ENCODE measurements at places on chromosomes 5 and 9.

DNA sequence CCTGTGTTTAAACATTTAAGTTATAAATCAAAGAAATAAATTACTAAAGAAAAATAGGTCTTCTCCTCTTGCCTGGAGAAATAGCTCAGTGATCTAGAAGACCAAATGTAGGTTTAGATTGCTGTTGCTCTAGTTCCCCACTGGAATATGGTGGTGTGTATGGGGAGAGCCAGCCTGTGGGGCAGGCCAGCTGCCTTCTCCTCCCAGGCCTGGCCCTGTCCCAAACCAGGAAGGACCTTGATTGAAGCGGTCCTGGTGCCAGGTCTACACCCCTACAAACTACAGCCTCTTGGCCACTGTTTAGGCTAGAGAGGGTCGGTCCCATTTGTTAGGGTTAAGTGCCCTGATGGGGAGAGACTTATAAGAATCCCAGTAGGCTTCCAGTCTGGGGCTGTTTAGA, 35.4 kb downstream of the MAN2A1 start:
- no peaks in the 10 kb centered on the region for H3K36me3 ChIP-seq
- no peaks in the 10 kb centered on the region for H3K4me1 ChIP-seq
- no peak for ATAC-seq
- no peak overlapping the region for H3K27ac ChIP-seq

GRCh38 chr9:74321396-74321795, 175.7 kb upstream of the RORB start:
- H3K27me3 ChIP-seq = no peaks in the 10 kb centered on the region
- H3K4me1 ChIP-seq = no peaks in the 10 kb centered on the region
- no peaks in the 10 kb centered on the region for H3K36me3 ChIP-seq
- no peak overlapping the region for H3K4me3 ChIP-seq
- no peak overlapping the region for H3K27ac ChIP-seq

GRCh38 chr9:133553123-133553522, 18.6 kb downstream of the ADAMTSL2 start:
- peaks cover 7% of the 10 kb centered on the region for H3K4me1 ChIP-seq
- H3K27me3 ChIP-seq = no peaks in the 10 kb centered on the region
- no peak for ATAC-seq
- H3K27ac ChIP-seq = no peak overlapping the region
- H3K4me3 ChIP-seq = no peak overlapping the region

DNA sequence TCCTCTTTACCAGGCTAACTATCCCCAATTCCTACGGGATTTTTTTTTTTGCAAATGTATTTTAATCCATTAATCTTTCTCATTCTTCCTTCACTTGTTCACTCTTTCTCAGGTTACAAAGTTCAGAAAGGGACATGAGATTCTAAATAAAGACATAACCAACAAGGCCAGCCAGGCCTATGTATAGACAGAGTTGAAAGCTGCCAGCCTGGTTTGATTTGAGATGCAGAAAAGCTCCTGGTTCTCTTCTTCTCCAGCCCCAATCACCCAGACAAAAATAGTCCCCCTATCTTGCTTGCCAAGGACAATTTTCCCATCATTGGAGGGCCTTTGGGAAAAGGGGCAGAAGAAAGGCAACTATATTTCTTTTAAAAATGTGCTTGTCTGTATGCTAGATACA, 398.8 kb downstream of the NFIB start:
- H3K4me1 ChIP-seq = no peaks in the 10 kb centered on the region
- no peaks in the 10 kb centered on the region for H3K36me3 ChIP-seq
- no peak overlapping the region for H3K4me3 ChIP-seq

GRCh38 chr5:61137835-61138234, 24.4 kb downstream of the SMIM15 start:
- no peaks in the 10 kb centered on the region for H3K4me1 ChIP-seq
- H3K36me3 ChIP-seq = no peaks in the 10 kb centered on the region
- no peak for ATAC-seq
- no peak overlapping the region for H3K4me3 ChIP-seq
- no peak overlapping the region for H3K27ac ChIP-seq

DNA sequence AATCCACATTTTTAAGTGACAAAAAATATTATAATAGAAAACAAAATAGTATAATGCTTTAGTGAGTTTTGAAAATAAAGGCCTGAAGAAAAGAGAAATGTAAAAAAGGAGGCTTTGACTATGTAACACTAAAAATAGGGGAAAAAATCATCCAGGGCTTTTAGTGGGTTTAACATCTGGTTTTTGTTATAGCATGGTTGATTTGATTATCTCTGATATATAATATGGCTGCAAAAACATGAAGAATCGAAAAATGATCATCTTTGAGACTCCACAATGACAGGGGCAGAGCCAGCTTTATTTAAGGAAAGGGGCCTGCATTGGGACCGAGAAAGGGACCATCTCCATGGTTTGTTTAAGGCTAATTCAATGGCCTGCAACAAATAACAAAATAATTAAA, 393.8 kb downstream of the PLK2 start:
- no peak overlapping the region for H3K27ac ChIP-seq
- no peaks in the 10 kb centered on the region for H3K36me3 ChIP-seq
- H3K4me3 ChIP-seq = no peak overlapping the region

- no peak overlapping the region for H3K4me3 ChIP-seq
- ATAC-seq = no peak
- H3K27ac ChIP-seq = no peak overlapping the region
- peaks cover 11% of the 10 kb centered on the region for H3K27me3 ChIP-seq
These were observed 102.0 kb downstream of the GABBR2 start for GRCh38 chr9:98606730-98607129.

- H3K4me3 ChIP-seq = peak overlapping the region; percentile 63
- no peak for ATAC-seq
- H3K4me1 ChIP-seq = no peaks in the 10 kb centered on the region
- H3K27me3 ChIP-seq = peaks cover 30% of the 10 kb centered on the region
These were observed 650 bp downstream of the FRMD3 start for GRCh38 chr9:83537331-83538171.

DNA sequence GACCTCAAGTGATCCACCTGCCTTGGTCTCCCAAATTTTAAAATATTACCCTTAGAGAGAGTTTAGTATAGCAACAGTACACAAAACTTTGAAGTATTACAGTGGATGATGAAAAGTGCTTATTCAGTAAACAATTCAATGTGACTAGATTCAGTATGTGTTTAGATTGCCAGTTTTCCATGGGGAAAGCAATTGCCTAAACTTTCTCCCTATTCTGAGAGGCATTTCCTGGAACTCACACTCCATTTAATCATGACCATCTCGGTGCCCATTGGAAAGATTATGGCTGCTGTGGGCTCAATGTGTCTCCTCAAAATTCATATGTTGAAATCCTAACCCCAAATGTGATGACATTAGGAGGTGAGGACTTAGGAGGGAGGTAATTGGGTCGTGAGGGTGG, 38.9 kb upstream of the MYO10 start:
- no peaks in the 10 kb centered on the region for H3K27me3 ChIP-seq
- no peaks in the 10 kb centered on the region for H3K36me3 ChIP-seq
- H3K27ac ChIP-seq = no peak overlapping the region
- H3K4me3 ChIP-seq = no peak overlapping the region
- no peaks in the 10 kb centered on the region for H3K4me1 ChIP-seq
- no peak for ATAC-seq

GRCh38 chr5:11596657-11597071, 307.6 kb downstream of the CTNND2 start:
- H3K27me3 ChIP-seq = no peaks in the 10 kb centered on the region
- H3K27ac ChIP-seq = no peak overlapping the region
- H3K36me3 ChIP-seq = no peaks in the 10 kb centered on the region
- ATAC-seq = no peak
- no peak overlapping the region for H3K4me3 ChIP-seq

GRCh38 chr9:99244344-99245260, 22.5 kb downstream of the SEC61B start:
- H3K27ac ChIP-seq = no peak overlapping the region
- no peaks in the 10 kb centered on the region for H3K4me1 ChIP-seq
- ATAC-seq = no peak
- H3K27me3 ChIP-seq = no peaks in the 10 kb centered on the region
- H3K36me3 ChIP-seq = peaks cover 15% of the 10 kb centered on the region

- no peak for ATAC-seq
- H3K4me1 ChIP-seq = no peaks in the 10 kb centered on the region
- no peak overlapping the region for H3K27ac ChIP-seq
- peaks cover 38% of the 10 kb centered on the region for H3K27me3 ChIP-seq
These were observed 44.1 kb upstream of the FOXE1 start for GRCh38 chr9:97808972-97809371.

GRCh38 chr5:154302161-154302560, 111.6 kb downstream of the GALNT10 start:
- H3K27ac ChIP-seq = no peak overlapping the region
- no peak overlapping the region for H3K4me3 ChIP-seq
- peaks cover 27% of the 10 kb centered on the region for H3K36me3 ChIP-seq
- H3K4me1 ChIP-seq = peaks cover 10% of the 10 kb centered on the region
- no peaks in the 10 kb centered on the region for H3K27me3 ChIP-seq

GRCh38 chr9:75548871-75549270, 341.6 kb upstream of the PCSK5 start:
- no peaks in the 10 kb centered on the region for H3K36me3 ChIP-seq
- no peak overlapping the region for H3K4me3 ChIP-seq
- H3K27ac ChIP-seq = no peak overlapping the region
- H3K27me3 ChIP-seq = no peaks in the 10 kb centered on the region

GRCh38 chr9:32704343-32704742, 68.9 kb upstream of the TAF1L start:
- H3K4me1 ChIP-seq = no peaks in the 10 kb centered on the region
- no peaks in the 10 kb centered on the region for H3K27me3 ChIP-seq
- no peak for ATAC-seq
- H3K27ac ChIP-seq = no peak overlapping the region
- no peaks in the 10 kb centered on the region for H3K36me3 ChIP-seq
- no peak overlapping the region for H3K4me3 ChIP-seq

- H3K27me3 ChIP-seq = no peaks in the 10 kb centered on the region
- H3K4me3 ChIP-seq = no peak overlapping the region
- ATAC-seq = no peak
These were observed 266.8 kb downstream of the AOPEP start for GRCh38 chr9:94993160-94993820.

DNA sequence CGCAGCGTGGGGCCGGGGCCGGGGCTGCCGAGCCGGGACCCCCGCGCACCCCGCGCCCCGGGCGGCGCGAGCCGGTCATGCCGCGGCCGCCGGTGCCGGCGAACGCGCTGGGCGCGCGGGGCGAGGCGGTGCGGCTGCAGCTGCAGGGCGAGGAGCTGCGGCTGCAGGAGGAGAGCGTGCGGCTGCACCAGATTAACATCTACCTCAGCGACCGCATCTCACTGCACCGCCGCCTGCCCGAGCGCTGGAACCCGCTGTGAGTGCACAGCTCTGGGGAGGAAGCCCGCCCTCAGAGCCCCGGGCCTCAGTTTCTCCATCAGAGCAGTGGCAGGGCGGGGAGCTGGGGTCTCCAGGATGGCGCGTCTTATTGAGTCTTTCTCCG, 335 bp downstream of the GALNT12 start:
- no peaks in the 10 kb centered on the region for H3K27me3 ChIP-seq
- peak; percentile 20 for ATAC-seq
- H3K4me3 ChIP-seq = peak overlapping the region; percentile 71

DNA sequence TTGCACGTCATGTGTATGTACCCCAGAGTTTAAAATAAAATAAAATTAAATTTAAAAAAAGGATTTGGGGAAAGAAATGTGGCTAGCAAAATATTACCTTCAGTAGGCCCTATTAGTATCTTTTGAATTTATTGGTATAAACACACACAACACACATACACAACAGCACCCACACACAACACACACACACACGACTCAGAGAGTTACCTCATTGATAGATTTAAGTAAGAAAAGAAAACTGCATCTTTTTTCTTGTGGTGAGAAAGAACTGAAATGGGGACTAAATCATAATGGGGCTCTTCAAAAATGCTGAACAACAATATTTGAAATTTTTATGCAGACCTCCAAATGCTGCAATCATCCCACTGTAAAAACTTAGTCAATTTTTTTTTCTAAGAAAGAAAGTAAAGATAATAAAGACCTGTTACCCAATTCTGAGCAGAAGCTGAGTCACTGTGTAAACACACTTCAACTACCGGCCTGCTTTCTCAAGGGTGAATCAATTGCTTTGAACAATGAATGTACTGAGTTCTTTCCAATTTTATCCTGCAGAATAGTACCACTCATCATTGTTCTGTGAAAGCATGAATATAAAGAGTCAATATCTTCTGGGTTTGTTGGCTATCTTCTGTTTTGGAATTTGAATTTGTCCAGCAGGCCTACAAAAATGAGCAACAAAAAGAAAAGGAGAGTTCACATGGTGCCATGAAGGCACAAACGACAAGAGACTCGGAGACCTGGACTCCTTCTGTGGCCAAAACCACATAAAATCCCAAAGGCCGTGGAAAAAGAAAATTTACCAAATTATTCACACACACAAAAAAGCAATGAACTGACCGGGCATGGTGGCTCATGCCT, 57.9 kb upstream of the CCNG1 start:
- H3K27ac ChIP-seq = no peak overlapping the region
- no peak overlapping the region for H3K4me3 ChIP-seq
- H3K4me1 ChIP-seq = no peaks in the 10 kb centered on the region
- H3K36me3 ChIP-seq = no peaks in the 10 kb centered on the region
- H3K27me3 ChIP-seq = no peaks in the 10 kb centered on the region
